Activated naive CD4-positive, alpha-beta T cell (primary cell): ENCODE measurements at places on chromosomes 6 and 20.

DNA sequence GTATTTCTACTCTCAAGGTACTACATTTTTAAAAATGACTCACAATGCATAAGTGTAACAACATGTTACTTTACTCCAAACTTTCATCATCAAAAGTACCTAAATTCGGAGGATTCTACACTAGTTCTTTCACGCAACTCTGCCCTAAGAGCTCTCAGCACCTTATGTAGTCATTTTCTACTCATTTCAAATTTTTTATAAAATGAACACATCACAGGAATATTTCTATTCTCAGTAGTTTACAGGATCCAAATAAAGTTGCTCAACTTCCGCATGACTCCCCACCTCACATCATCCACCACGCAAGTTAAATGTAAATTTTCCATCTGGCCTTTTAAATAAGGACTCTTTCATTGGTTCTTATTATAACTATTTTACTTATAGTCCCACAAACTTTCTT is 344.9 kb upstream of the MANEA start:
- no peak for DNase-seq

DNA sequence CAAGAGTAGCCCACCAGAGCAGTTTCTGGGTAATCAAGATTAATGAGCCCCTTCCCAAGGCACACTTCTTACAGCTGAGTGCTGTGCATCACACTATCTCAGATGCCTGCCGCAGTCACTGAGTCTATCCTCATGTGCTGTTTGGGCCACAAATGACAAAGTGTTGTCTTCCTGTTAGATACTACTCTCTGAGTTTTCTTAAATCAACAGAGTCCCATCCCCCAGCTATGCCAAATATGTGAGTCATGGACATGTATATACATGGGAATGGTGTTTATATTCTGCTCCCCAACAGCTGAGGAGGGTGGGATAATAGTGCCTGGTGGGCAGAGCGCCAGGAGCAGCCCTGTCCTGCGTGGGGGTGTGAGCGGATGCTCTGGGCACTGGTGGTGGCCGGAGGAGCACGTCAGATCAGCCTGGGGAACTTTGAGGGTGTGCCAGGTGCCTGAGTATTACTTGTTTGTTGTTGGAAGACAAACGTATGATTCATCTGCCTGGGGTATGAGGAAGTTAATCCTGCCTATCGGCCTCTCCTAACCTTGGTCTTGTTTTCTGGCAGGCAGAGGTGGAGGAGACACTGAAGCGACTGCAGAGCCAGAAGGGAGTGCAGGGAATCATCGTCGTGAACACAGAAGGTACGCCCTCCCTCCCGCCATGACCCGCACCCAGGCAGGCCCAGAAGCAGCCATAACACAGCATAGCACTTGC is 9.6 kb downstream of the DYNLRB1 start:
- no peak for DNase-seq

- no peak for DNase-seq
Measured at GRCh38 chr6:149846321-149846720, 17.8 kb downstream of the LRP11 start.

GRCh38 chr6:45929421-45930361 is 86.0 kb downstream of the CLIC5 start:
- DNase-seq = no peak

DNA sequence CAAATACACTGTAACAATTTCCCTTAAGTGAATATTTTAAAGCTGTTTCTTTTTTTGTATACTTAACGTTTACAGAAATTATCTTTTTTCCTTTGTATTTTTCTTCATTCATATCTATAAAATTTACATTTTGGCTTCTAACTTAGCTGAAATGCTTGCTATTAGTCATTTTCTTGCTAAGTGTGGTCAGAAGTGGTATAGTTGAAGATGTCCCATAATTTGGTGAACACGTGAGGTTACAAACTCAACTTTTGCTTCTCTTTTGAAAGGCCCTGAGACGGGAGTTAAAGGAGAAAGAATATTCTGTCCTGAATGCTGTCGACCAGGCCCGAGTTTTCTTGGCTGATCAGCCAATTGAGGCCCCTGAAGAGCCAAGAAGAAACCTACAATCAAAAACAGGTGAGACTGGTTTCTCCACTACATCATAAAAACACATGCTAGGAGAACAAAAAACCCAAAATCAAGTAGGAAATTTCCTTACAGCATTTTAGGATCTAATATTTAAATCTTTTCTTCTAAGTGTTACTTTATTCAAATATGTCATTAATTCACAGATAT is 445.0 kb downstream of the UTRN start:
- no peak for DNase-seq

DNA sequence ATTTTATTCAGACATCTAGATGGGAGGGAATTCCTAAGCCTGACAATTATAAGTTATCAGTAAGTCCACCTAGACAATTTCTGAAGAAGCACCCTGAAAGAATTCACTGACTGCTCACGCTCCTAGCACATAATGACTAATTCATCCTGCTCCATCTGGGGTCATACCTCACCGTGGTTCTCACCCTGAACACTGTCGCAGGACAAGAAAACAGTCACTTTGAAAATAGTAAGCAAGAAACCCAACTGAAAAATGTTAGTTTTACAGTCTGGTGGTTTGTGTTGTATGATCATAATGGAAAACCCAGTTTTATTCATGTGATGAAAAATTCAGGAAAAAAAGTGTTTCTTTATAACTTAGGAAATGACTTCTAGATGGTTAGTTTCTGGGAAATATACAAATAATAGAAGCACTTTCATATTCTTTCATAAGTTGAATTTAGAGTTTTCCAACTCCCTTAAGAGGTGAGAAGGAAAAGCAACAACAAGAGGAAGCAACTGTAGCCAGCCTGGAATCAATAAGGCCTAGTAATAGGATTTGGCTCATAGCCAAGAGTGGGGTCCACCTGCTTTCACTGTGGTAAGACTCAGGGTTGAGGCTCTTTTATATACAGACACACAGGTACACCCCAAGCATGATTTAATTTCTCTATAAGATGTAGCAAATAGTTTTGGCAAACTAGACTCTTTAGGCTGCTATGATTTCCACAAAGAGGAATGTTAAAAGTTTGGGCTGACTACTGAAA is 94.1 kb downstream of the HIVEP2 start:
- DNase-seq = no peak

- no peak for DNase-seq
Measured at GRCh38 chr20:11001764-11002540, 328.2 kb upstream of the JAG1 start.

DNA sequence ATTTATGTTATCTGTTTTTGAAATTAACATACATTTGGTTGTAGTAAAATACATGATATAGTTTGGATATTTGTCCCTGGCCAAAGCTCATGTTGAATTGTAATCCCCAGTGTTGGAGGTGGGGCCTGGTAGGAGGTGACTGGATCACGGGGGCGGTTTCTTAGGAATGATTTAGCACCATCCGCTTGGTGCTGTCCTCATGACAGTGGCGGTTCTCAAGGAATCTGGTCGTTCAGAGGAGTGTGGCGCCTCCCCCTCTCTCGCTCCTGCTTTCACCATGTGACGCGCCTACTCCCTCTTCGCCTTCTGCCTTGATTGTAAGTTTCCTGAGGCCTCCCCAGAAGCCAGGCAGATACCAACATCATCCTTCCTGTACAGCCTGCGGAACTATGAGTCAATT is 29.0 kb downstream of the CTCFL start:
- DNase-seq = no peak

DNA sequence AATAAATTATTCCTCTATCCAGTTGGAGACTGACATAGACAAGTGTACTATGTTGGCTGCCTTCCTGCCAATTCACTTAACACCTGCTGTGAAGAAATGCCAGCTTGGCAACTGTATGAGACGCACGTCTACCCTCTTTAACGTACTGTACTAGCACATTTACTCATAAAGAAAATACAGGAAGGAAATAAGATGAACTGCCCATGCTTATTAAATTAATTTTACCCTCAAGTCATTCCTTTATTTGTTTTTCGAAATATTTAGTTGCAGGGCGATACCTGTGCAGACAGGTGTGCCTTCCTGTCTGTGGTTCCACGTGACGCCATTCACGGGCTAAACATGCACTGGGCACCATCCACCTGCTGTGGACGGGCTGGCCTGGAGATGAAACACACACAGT is 52.0 kb downstream of the PSMG4 start:
- DNase-seq = no peak

DNA sequence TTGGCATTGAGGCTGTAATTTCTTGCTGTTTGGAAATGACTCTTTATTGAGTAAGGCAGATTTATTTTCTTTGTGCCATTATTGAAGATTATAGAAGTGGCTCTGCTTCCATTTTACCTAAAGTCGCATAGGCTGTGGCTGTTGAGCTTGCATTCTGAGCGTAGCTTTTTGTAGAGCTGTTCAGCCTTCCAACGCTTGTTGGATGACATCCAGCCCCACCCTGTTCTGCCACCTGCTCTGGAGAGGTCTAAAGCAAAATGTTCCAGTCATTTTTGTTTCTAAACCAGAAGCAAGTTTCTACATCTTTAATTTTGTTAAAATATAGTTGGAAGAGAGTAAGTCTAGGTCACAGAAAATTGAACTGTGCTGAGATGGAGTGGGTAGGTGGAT is 24.4 kb downstream of the UST start:
- DNase-seq = no peak

- DNase-seq = no peak
Measured at GRCh38 chr6:26545627-26546026, 7.5 kb downstream of the HMGN4 start.

DNA sequence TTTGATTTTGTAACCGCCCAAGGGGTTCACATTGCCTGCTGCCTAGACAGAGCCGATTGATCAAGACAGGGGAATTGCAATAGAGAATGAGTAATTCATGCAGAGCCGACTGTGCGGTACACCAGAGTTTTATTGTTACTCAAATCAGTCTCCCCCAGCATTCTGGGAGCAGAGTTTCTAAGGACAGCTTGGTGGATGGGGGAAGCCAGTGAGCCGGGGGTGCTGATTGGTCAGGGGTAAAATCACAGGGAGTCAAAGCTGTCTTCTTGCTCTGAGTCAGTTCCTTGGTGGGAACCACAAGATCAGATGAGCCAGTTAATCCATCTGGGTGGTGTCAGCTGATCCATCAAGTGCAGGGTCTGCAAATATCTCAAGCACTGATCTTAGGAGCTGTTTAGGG is 60.0 kb upstream of the EZR start:
- DNase-seq = no peak

DNA sequence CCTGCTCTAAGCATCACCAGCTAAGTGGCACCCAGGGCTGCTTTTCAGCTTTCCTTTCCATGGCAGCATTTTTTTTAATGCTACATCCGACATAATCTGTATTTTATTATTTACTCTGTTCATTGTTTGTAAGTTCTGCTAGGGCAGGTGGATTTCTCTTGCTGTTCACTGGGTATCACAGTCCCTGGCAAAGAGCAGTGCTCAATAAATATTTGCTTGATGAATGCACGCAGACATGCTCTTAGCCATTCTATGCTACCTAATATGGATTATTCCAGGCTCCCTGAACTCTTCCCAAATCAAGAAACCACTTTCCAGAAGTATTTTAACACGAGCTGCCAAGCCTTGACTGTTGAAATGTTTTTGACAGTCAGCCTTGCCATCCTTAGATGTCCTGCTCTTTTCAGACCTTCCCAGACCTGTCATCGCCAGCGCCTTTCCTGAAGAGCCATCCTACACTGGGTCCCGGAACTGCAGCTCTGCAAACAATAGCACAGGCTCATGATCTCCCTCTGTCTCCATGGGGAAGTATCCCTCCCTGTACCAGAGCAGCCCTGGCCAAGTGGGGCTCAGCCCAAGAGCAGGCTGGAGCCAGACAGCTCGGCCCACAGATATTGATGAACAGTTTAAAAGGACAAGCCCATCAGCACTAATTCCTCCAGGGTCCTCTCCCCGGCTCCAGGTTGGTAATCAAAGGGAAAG is 136.5 kb upstream of the CDH4 start:
- no peak for DNase-seq

DNA sequence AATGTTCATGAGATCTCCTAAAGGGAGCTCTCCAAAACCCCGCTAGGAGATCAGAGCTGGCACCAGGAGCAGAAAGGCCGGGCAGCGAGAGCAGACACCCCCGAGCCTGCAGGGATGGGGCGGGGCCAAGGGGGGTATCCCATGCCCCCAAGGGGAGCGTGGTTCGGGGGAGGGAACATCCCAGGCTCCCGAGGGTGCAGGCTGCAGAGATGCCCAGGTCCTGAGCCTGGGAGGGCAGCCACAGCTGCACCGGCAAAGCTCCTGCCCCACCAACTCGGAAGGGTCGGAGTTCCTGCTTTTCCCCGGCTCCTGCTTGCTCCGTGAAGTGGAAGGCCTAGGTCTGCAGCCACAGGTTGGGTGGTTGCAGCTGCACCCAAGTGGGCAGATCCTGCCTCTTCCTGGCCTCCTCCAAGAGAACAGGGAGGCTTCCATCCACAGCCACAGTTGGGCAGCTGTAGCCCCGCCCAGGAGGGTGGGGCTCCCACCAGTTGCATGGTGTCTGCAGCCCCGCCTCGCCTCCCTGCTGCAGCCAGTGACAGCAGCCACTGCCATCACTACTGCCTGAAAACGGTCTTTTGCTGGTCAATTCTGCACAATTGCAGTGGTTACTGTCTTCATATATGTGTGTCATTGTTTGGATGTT is 13.4 kb upstream of the GMNN start:
- DNase-seq = no peak

DNA sequence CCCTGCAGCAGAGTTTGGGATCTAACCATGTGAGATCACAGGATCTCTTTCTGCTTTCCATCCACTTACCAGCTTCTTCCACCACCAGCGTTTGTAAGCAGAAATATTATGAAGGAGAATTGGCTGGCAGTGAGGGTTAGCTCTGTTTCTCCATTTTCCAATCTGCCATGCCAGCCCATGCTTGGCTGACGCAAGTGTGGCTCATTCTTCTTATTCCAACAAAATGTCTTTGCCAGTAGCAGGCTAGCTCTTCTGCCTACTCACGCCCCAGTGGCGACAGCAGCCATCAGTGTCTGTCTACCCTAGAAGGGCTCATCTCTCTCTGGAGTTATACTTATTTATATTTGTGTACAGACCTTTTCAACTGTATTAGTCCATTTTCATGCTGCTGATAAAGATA is 286.2 kb downstream of the FARS2 start:
- no peak for DNase-seq

- DNase-seq = no peak
Measured at GRCh38 chr6:46331461-46331860, 159.8 kb downstream of the RCAN2 start.

DNA sequence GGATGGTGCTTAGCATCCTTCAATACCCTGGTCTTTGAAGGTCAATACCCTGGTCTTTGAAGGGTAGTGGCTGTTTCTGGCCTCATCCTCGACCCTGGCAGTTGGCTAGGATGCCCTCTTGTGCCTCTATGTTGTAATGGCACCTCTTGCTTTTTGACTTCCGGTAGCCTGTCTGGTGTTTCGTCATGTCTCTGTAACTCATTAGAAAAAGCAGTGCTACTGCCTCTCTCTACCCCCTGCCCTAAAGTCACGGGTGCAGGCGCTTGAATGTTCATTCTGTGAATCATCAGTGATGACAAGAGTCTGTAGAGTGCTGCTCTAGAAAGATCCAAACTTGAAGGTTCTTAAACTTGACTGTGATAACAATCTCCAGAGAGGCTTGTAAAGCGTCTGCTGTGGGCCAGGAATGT is 28.3 kb downstream of the RSPO4 start:
- no peak for DNase-seq
